Fibroblast of the aortic adventitia (primary cell): ENCODE measurements at places on chromosomes 1 and 21. TPM values are rescaled to one million over a fixed set of nuclear protein-coding genes. Genes with fewer than 3 reads are reported as not detected.

The VCAM1 gene
- total RNA-seq, result 0.63 and 24.8 TPM in 2 replicates

The OR14K1 gene
- total RNA-seq, result not detected in 2 replicates

The SPATA46 gene
- total RNA-seq, result not detected in 2 replicates

The WDR64 gene
- not detected in 2 replicates for total RNA-seq

The DHCR24 gene
- total RNA-seq, result 118 and 123 TPM in 2 replicates

The S100A3 gene
- 4.3 TPM in 1 of 2 replicates, not detected in the other for total RNA-seq

The FMO5 gene
- total RNA-seq, result 1.8 and 3.3 TPM in 2 replicates

The CD2 gene
- total RNA-seq, result 0.65 TPM in 1 of 2 replicates, not detected in the other

The OR2T33 gene
- total RNA-seq, result not detected in 2 replicates

The GBP3 gene
- 28.6 and 65.3 TPM in 2 replicates for total RNA-seq

The MAP3K7CL gene
- total RNA-seq, result 6.9 and 18.7 TPM in 2 replicates

The FCAMR gene
- not detected in 2 replicates for total RNA-seq

The STIL gene
- total RNA-seq, result 3.9 and 29.1 TPM in 2 replicates

The MFAP2 gene
- 47.7 and 60.3 TPM in 2 replicates for total RNA-seq

The LHX8 gene
- total RNA-seq, result 0.09 TPM in 1 of 2 replicates, not detected in the other

The HOOK1 gene
- total RNA-seq, result under 0.01 TPM in 1 of 2 replicates, not detected in the other

The AMY2A gene
- total RNA-seq, result not detected in 2 replicates

The MYOM3 gene
- under 0.01 TPM in 1 of 2 replicates, not detected in the other for total RNA-seq

The ESRRG gene
- total RNA-seq, result 0.18 TPM in 1 of 2 replicates, not detected in the other

The TBX19 gene
- total RNA-seq, result 0.99 TPM in 1 of 2 replicates, not detected in the other

The UQCRHL gene
- total RNA-seq, result 1.9 and 2.0 TPM in 2 replicates

The ARTN gene
- not detected in 2 replicates for total RNA-seq

The HUNK gene
- total RNA-seq, result 0.45 and 4.3 TPM in 2 replicates

The SLC25A34 gene
- total RNA-seq, result 0.54 and 0.65 TPM in 2 replicates

The ACTL8 gene
- not detected in 2 replicates for total RNA-seq

The PLPP3 gene
- total RNA-seq, result 45.7 and 270 TPM in 2 replicates

The NEK7 gene
- 119 and 187 TPM in 2 replicates for total RNA-seq

The APH1A gene
- 83.5 and 110 TPM in 2 replicates for total RNA-seq

The CLCA1 gene
- not detected in 2 replicates for total RNA-seq

The HES3 gene
- total RNA-seq, result not detected in 2 replicates

The IL22RA1 gene
- 0.09 TPM in 1 of 2 replicates, not detected in the other for total RNA-seq

The ETNK2 gene
- total RNA-seq, result 2.6 and 6.4 TPM in 2 replicates

The CD1B gene
- not detected in 2 replicates for total RNA-seq

The LCE1F gene
- not detected in 2 replicates for total RNA-seq

The MLLT11 gene
- 2.0 and 6.1 TPM in 2 replicates for total RNA-seq

The FAM43B gene
- 0.90 TPM in 1 of 2 replicates, not detected in the other for total RNA-seq

The PPP1R12B gene
- total RNA-seq, result 26.8 and 47.1 TPM in 2 replicates

The NKAIN1 gene
- 0.36 TPM in 1 of 2 replicates, not detected in the other for total RNA-seq

The CELA2B gene
- not detected in 2 replicates for total RNA-seq

The CDK18 gene
- total RNA-seq, result 0.27 and 1.6 TPM in 2 replicates

The SPATA6 gene
- 8.7 and 10.5 TPM in 2 replicates for total RNA-seq

The TRIM58 gene
- total RNA-seq, result 0.09 and 3.0 TPM in 2 replicates

The PRELP gene
- total RNA-seq, result 1.4 and 3.7 TPM in 2 replicates

The SLFNL1 gene
- total RNA-seq, result 0.09 and 0.57 TPM in 2 replicates

The CACNA1E gene
- not detected in 2 replicates for total RNA-seq
